GM23338 (cell line): ENCODE measurements at places on chromosomes 16 and 17. TPM values are rescaled to one million over a fixed set of nuclear protein-coding genes. Genes with fewer than 3 reads are reported as not detected.

The IGFBP4 gene
- polyA plus RNA-seq = 37.6 and 38.7 TPM in 2 replicates

- no peak for DNase-seq
Observed at GRCh38 chr17:40562838-40563219, 2.4 kb downstream of the CCR7 start.

GRCh38 chr16:46568472-46569230 is 52.5 kb downstream of the SHCBP1 start:
- no peak for DNase-seq

- DNase-seq = peak; percentile 75
Observed at GRCh38 chr17:67359960-67360791, 6.2 kb downstream of the PSMD12 start.

The CD7 gene
- polyA plus RNA-seq = 0.44 TPM in 1 of 2 replicates, not detected in the other

GRCh38 chr17:79295307-79295706 is 220.7 kb downstream of the ENGASE start:
- DNase-seq = no peak

The PIMREG gene
- 81.7 and 87.8 TPM in 2 replicates for polyA plus RNA-seq

DNA sequence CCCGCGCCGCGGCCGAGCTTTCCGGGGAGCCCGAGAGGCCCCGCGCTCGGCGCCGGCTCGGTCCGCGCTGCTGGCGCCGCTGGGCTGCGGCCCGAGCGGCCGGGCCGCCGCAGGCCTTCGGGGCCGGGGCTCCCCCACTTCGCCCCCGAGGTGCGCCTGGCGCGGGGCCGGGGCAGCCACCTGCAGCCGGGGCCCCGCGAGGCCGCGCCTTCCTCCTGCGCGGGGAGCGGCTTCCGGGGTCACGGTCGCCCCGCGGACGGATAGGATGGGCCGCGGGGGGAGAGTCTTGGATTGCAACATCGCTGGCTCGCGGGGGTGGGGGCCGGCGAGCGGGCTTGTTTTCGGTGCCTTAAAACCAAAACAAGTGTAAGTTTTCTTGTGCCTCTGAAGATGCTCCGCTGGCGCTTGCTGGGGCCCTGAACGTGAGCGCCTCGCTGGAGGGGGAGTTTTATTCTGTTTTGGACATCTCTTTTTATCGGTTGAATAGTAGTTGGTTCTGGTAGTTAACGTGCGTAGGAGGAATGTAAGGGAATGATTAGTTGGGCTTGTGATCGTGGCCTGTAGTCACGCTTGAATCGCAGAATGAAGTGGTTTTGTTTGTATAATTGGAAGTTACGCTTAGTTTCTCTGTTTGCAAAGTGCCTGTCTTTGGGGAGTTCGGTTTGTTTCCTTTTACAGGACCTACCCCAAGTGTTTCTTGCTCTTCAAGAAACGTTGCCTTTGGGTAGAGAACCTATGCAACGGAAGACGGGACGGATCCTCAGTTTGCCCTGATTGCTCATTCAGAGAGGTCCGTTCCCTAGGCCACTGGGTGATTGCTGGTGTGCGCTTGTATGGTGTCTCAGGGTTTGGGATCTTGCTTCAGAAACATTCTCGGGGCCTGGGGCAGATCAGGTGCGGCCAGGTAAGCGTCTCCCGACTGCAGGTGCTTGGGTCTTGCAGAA is 724 bp downstream of the UBE2I start:
- DNase-seq = no peak

DNA sequence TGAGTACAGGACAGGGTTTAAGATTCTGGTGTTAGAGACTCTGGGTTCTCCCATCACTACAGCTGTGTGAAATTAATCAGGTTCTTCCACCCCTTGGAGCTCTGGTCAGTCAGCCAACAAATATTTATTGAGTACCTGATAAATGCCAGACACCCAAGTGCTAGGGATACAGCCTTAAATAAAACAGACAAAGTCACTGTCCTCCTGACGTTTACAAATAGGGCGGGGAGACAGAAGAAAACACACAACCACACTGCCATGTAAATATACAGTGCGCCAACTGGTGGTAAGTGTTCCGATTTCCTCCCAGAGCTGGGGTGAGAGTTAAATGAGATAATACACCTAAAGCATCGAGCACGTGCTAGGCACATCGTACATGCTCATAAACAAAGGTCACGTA is 121.0 kb downstream of the COPRS start:
- no peak for DNase-seq

The CFAP119 gene
- 4.4 and 5.2 TPM in 2 replicates for polyA plus RNA-seq

DNA sequence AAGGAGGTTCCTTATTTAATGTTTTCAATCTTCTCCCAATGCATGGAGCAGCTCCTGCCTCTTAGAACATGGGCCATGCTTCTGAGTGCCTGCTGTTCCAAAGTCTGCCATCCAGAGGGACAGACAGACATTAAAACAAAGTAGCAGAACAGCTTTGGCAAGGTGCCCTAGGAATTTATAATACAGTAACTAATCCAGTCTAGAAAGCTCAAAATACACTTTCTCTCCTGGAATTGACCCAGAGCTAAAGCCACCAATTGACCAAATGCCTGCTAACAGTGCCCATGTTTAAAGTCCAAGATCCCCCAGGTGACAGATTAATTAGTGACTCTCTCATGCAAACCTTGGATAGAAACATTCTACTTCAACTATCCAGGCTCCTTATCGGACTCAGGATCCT is 11.1 kb upstream of the CHRNE start:
- no peak for DNase-seq

GRCh38 chr17:21676281-21677111 is 15.8 kb upstream of the KCNJ18 start:
- no peak for DNase-seq

DNA sequence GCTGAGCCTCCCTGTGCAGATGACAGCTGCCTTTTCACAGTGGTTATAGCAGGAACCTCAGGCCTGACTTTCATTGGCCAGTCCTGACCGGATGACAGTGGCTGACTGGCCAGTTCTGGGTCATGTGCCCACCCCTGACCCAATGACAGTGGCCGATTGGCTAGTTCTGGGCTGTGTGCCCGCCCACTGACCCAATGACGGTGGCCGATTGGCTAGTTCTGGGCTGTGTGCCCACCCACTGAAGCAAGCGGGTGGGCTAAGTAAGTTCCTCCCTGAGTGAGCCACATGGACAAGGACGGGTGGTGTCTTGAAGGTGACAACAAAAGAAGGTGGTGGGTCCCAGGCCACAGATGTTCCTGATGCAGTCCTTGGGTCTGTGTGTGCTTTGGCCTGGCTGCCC is 9.5 kb downstream of the DEF8 start:
- DNase-seq = peak; percentile 82

The CLEC3A gene
- not detected in 2 replicates for polyA plus RNA-seq

GRCh38 chr17:79864617-79865250 is 25.5 kb upstream of the CBX4 start:
- DNase-seq = no peak

The PRAC2 gene
- polyA plus RNA-seq = not detected in 2 replicates

DNA sequence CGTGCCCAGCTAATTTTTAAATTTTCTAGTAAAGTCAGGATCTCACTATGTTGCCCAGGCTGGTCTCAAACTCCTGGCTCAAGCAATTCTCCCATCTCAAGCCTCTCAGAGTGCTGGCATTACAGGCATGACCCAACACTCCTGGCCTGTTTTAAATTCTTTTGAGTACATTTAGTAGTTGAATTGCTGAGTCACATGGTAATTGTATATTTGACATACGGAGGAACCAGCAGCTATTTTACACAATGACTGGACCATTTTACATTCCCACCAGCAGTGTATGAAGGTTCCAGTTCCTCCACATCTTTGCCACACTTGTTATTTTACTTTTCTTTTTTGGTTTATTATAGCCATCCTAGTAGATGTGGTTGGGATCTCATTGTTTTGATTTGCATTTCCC is 43.6 kb downstream of the RHOT1 start:
- no peak for DNase-seq

GRCh38 chr16:11313493-11314308 is 31.6 kb upstream of the RMI2 start:
- DNase-seq = no peak

The CDK3 gene
- polyA plus RNA-seq = 7.8 and 7.9 TPM in 2 replicates

DNA sequence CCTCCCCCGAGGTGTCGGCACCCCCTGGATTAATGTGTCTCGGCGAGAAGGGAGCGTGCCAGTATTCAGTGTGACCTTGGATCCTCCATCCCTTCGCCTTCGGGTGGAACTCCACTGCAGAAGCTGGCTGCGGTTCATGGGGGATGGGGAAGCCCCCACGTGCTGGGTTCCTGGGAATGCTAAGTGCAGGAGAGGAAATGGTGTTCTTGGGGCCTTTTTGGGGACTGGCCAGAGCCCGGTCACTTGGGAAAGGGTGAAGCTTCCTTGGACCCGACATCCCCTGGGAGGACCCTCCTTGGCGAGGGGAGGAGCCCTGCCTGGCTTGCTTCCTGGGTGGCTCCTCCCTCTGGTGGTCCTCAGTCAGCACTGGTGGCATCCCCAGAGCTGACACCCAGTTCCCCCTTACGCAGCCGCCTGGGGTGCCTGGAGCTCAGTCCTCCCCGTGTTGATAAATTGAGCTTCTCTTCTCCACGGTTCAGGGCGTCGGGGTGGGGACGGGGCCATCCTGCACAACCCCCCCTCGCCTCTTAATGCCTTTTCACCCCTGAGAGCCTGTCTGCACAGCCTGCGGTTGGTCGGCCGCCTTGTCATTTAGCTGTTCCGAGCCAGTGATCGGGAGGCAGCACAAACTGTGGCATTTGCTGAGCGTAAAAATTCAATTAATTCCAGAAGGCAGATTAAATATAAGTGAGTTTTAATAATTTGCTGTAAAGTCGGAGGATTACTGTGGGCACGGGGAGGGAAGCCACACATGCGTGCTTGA is 30.7 kb upstream of the GSE1 start:
- no peak for DNase-seq

The KRT23 gene
- polyA plus RNA-seq = not detected in 2 replicates

DNA sequence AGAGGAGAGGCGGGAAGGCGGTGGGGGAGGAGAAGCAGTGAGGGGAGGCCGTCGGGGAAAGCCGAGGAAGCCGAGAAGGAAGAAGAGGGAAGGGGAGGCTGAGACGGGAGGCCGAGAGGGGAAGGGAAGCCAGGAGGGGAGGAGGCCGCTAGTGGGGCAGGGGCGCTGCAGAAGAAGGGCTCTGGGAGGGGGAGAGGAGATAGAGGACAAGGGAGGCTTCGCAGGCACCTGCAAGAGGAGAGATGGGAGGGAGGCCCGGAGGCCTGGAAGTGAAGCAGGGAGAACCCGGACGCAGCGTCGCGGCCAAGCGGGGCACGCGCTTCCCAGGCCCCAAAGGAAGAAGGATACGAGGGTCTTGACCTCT is 2.3 kb downstream of the C17orf58 start:
- DNase-seq = peak; percentile 41

The SLFN14 gene
- polyA plus RNA-seq = not detected in 2 replicates

- DNase-seq = no peak
Observed at GRCh38 chr17:69710926-69711325, 296.4 kb downstream of the MAP2K6 start.

The C17orf113 gene
- polyA plus RNA-seq = 0.29 and 0.38 TPM in 2 replicates
